ENCODE measurements at places on chromosomes 12 and 14.

GRCh38 chr14:86321151-86321550 lies 791.2 kb downstream of the FLRT2 start:
- DNase-seq: no peak

GRCh38 chr14:29710015-29710414 lies 217.6 kb downstream of the PRKD1 start:
- DNase-seq: no peak

GRCh38 chr14:103480595-103480994 lies 42.0 kb downstream of the CKB start:
- no peak for DNase-seq

DNA sequence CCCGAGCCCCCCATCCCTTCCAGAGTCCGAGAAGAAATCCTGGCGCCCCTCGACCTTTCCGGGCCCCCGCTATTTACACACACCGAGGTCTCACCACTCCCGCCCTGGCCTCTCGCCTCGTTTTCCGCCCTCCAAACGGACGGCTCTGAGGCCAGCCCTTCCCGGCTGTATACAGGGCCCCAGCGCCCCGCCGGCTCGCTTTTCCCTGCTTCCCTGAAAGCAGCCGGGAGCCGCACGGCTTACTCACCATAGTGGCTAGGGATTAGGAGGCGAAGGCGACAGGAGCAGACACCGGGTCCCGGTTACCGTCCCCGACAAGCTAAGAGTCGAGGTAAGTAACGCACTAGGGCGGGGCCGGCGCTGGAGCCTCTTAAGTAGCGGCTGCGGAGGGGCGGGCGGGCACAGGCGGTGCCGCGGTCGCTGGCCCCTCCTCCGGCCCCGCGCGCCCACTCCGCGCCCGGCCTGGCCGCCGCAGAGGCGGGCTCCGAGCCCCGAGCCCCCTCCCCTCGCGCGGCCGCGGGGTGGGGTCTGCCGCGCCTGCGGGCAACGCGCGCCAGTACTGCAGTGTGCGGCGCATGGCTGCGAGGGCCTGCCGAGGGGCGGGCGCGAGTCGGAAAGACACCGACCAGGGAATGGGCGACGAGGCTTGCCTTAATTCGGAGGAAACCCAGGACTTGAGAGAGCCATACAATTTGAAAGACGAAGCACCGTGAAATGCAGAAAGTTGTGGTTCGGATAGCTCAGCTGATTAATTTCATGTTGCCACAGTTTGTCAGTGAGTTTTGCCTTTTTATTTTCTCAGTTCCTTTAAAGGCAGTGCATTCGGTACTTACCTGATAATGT lies at the start of gene TUBA1B:
Gene TUBA1B, minus strand, starts transcription at position 345 of the 843 bp plus-strand sequence. Its CDS starts 95 bp downstream, at position 250.
- DNase-seq: peak; percentile 57

DNA sequence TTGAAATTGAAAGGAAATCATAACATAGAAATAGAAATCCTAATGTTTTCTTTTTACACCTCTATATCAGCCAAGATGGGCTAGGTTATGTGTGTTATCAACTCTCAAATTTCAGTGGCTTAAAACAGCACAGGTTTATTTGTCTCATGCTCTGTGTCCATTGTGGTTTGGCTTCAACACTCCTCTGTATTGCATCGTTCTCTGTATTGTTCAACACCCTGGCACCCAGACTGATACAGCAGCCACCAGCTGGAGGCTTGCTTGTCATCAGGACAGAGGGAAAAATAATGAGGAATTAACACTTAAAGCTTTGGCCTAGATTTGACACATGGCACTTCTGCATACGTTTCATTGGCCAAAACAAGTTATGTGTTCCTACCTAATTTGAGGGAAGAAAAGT lies 234.2 kb upstream of the ARHGAP5 start:
- no peak for DNase-seq

- no peak for DNase-seq
These were observed 190.4 kb downstream of the PPM1H start for GRCh38 chr12:62744551-62744950.

DNA sequence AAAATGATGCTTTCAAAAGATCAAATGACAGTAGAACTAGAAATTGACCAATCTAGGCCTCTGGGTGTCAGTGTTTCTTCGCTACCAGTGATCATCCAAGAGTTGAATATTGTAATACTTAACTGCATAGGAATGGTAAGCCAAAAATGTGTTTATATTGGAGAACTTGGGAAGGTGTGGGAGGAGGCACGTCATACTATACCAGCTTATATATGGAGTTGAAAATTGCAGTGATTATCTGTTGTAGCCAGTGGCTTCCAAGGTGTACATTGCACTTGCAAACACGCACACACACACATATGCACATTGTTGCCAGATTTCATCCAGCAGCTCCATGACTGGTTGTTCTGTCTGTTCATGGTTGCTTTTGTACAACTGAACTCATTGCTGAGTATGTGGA lies 36.1 kb downstream of the EID3 start:
- no peak for DNase-seq

DNA sequence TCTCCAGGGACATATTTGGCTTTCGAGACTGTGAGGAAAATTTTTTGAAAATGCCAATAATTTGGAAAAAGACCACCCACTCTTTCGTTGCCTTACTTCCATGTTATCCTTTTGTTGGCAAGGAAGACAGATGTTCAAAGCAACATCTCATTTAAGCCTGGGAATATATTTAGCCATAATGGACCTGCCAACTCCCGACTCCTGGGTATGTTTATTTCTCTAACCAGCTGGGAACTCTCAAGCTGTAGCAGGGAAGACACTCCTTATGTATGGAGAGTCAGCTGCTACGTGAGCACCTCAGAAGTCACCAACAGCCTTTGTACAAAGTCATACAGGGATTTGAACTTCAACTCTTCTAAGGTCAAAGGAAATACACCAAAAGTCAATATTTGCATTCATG lies 96.5 kb upstream of the DAAM1 start:
- DNase-seq: no peak

GRCh38 chr12:126607157-126607556 lies 1541.9 kb downstream of the AACS start:
- DNase-seq: no peak

DNA sequence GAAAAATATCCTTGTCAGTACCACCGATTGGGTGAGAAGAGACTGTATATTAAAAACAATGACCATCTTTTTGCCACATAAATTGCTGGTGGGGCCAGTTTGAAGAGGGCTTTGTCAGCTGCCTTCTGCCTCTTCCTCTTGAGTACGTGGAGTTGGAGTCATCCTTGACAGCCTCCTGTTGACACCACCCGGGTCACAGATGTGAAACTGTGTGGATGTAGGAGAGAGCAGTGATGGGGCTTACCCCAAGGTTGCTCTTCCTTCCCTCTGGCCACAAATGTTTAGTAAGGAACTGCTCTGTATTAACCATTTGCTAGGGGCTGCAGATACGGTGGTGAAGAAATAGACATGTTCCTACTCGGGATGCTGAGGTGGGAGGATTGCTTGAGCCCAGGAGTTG lies 12.2 kb downstream of the PTPN11 start:
- DNase-seq: no peak

GRCh38 chr12:66756631-66757030 lies 77.8 kb upstream of the GRIP1 start:
- DNase-seq: no peak

DNA sequence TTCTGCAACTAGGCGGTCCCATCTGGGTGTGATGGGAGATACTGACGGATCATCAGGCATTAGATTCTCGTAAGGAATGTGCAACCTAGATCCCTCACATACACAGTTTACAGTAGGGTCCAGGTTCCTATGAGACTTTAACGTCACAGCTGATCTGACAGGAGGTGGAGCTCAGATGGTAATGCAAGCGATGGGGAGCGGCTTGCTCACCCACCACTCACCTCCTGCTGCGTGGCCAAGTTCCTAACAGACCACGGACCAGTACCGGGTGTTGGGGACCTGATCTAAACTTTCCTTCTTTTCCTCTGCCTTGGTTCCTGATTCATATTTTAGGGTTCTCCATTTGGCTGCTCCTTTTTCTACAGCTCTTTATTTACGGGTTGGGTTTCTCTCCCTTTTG lies 479.8 kb downstream of the BCAT1 start:
- DNase-seq: no peak

DNA sequence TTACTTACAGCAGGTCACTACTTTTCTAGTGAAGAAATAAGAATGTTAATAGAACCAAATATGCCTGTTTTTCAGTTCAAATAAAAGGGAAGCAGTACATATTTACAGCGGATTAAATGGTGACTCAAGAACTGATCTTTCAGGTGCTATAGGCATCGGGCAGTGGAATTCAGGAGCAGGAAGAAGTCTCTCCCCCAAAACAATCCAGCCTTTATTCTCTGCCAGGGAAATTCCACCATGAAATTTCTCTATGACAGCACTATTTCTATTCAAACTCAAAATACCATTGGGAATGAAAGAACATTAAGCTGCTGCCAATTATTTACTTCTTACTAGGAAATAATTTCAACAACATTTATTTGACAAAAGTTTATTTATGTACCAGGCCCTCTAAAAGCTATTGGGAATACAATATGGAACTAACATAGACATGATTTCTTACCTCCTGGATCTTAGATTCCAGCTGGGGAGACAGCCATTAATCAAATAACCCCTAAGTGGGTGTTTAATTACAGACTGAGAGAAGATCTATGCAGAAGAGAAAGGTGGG lies 60.3 kb upstream of the KRR1 start:
- DNase-seq: no peak

DNA sequence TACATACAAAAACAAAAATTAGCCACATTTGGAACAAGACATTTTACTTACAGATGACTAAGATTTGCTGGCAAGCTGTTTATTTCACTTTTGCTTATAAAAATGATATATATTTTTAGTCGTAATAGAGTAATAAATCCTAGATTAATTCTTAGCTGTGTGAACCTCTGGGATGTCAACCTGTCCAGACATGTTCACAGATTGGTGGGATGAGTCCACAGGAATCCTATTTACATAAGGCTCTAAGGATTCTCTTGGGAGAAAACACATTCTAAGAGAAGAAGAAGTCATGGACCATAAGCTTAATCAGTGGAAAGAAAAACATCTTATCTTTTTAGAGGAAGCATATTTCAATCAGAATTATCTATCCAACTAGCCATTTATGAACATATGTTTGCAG lies 797.4 kb downstream of the C12orf50 start:
- DNase-seq: no peak

DNA sequence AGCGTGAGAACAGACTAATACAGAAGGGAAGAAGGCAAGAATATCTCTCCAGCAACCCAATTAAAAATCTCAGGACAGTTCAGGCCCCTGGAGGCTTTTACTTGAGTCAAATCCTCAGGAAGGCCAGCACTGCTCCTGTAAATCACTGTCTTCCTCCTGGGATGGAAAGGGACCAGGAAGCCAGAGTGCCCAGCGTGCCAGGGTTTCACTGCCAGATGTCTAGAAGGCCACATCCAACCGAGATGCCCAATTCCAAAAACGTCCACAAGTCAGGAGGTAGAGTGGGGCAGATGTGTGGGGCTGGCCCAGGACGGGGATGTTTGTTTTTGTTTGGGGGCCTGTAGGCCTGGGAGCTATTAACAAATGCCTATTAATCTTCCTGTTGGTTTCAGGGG lies 332.0 kb downstream of the MED13L start:
- no peak for DNase-seq

- DNase-seq: peak; percentile 85
These were observed 104.3 kb downstream of the FIGNL2 start for GRCh38 chr12:51744235-51744634.

GRCh38 chr12:31714406-31715271 lies 14.2 kb downstream of the AMN1 start:
- no peak for DNase-seq

- no peak for DNase-seq
These were observed 72.8 kb upstream of the IFNG-AS1 start for GRCh38 chr12:67916266-67916970.

DNA sequence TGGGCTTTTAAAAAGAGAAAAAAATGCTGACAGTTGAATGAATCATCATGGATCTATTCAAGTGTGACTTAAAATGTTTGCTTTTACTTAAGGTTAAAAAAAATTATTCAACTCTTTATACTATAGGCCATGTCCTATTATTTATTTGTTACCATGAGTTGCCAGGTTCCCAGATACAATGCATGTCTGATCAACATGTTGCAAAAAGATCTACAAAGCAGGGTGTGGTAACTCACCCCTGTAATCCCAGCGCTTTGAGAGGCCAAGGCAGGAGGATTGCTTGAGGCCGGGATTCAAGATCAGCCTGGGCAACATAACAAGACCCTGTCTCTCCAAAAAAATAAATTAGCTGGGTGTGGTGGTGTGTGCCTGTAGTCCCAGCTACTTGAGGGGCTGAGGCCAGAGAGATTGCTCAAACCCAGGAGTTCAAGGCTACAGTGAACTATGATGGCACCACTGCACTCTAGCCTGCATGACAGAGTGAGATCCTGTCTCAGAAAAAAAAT lies 460.8 kb downstream of the BCAT1 start:
- no peak for DNase-seq

DNA sequence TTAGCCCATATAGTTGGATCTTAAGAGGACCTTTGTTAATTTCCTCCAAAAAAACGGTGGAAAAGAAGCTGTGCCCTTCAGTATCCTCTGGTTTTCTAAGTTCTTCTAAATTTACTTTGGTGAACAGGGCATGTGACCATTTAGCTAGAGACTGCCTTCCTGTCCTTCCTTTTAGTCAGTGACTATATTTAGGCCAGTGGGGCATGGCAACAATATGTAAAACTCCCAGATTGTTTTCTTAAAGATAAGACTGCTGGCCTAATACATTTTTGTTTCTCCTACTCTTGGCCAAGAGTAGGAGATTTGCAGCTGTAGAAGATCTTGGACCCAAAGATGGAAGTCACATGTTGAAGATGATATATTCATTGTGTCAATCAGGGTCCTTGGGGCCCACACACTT lies 325.1 kb upstream of the DCN start:
- no peak for DNase-seq

GRCh38 chr12:77249892-77250291 lies 184.5 kb upstream of the E2F7 start:
- no peak for DNase-seq

DNA sequence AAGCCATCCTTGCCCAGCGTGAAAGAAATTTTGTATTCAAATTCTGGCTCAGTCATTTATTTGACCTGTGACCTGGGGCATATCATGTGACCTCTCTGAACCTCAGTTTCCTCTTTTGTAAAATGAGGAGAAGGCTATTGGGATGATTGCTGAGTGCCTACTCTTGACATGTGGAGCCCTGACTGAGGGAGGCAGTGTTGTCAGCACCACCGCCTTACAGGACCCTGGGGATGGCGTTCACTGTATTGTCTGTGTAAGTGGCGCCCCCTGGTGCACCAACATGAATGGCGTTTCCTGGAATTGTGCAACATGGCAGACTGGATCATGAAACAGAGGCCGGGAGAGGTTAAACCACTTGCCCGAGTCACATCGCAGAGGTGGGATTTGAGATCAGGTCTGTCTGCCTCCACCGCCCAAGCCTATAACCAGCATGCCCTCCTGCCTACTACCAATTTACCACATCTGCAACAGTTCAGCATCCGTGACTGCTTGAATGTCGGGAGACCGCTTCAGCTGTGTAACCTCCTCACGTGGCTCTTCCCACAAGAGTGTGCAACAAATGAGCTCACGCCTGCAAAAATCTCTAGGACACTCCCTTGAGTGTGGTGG lies 20.1 kb upstream of the CCDC63 start:
- DNase-seq: peak; percentile 15

- DNase-seq: no peak
These were observed 40.7 kb upstream of the DACT1 start for GRCh38 chr14:58597041-58597440.

Data from pulmonary artery endothelial cell (primary cell).